ENCODE measurements at places on chromosomes 1 and 21.
A peak's percentile ranks its signal among the peaks of the same experiment; 100 is the strongest.

DNA sequence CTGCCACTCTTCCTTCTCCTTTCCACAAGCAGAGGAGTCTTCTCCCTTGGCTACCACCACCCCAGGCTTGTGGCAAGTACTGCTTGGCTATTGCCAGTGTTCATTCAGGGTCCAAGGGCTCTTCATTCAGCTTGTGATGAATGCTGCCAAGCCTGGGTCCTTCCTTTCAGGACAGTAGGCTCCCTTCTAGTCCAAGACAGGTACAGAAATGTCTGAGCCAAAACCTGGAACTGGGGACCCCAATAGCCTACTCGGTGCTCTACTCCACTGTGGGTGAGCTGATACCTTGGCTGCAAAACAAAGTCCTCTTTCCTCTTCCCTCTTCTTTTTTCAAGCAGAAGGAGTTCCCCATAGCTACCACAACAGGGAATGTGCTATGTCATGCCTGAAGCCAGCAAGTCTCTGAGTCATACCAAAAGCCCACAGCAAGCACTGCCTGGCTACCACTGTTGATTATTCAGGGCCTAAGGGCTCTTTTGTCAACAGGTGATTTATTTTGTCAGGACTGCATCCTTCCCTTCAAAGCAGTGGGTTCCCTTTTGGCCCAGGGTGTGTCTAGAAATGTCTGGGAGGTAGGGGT is 268.9 kb downstream of the HHAT start:
- DNase-seq, result no peak

- no peak for DNase-seq
These were observed 321.0 kb upstream of the RUNX1 start for GRCh38 chr21:35370071-35370470.

GRCh38 chr1:156923670-156924477 is 3.4 kb downstream of the LRRC71 start:
- no peak for DNase-seq

GRCh38 chr1:174049514-174049913 is 27.4 kb upstream of the RC3H1 start:
- DNase-seq, result no peak

- DNase-seq, result no peak
These were observed 3.8 kb upstream of the ZNF692 start for GRCh38 chr1:248862695-248862997.

- DNase-seq, result peak; percentile 69
These were observed 4.2 kb upstream of the DYRK3 start for GRCh38 chr1:206631085-206631509.

DNA sequence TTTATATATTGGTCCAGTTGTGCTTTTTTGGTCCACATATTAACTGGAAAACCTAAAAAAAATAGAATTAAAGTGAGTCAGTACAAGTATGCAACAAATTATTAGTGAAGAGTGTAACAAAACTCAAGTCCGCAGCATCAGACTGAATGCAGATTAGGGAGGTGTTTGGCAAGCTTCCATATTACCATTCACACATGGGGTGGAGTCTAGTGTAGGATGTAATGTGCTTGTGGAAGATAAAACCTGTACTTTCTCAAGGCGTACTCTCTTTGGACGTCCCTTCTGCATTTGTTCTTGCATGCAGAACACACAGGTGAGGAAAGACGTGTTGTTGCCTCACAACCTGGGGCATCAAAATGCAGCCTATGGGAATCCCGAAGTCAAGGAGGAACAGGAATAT is 668.7 kb downstream of the MRPL39 start:
- DNase-seq, result no peak

DNA sequence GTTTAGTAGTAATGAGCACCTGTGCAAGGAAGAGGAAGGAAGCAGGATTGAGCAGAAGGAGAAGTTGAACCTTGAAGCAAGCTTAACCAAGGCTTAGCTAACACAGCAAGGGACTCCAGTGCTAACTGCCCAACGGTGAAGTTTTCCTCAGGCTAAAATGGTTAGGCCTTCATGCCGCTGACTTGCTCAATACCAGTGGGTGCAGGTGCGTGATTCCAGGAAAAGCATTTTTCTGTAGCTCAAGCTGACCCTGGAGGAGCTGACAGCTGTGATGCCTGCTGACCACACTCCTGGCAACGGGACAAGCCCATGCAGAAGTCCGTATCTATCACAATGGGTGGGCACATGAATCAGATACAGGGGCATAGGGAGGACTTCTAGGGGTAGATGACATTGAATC is 76.5 kb upstream of the FGGY start:
- DNase-seq, result no peak

DNA sequence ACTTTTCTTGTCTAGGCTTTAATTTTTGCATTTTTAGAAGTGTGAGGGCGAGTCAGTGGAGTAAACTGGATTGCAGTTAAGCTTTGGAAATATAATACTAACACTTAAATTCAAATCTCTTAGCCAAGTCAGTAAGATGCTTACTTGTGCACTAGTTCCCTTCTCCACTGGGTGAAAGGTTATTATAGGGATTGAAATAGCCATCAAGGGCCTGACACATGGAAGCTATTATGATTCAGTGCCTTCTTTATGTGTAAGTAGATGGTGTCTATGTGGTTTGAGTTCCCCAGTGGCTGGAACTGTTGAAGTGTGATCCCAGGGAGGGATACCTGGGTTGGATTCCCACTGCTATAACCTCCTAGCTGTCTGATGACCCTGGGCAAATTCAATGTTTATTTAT is 24.7 kb upstream of the DMRTA2 start:
- DNase-seq, result no peak
